Stimulated activated CD4-positive, alpha-beta T cell treated with anti-CD3 and anti-CD28 coated beads, Interleukin-1b, Interleukin-23, amount 100 ng/mL, for 1 hour (primary cell): ENCODE measurements at places on chromosomes 16 and 17.

DNA sequence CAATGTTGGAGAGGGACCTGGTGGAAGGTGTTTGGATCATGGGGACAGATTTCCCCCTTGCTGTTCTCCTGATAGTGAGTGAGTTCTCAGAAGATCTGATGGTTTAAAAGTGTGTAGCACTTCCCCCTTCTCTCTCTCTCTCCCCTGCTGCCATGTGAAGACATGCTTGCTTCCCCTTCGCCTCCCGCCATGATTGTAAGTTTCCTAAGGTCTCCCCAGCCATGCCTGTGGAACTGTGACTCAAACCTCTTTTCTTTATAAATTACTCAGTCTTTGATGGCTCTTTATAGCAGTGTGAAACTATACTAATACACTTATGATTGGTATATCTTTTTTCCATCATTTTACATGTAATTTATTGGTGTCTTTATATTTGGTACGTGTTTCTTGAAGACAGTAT is 13.4 kb downstream of the ADGRG5 start:
- DNase-seq: no peak

- DNase-seq: no peak
Observed at GRCh38 chr16:4733211-4733742, 794 bp downstream of the ANKS3 start.

GRCh38 chr16:27334838-27335237 is 21.1 kb downstream of the IL4R start:
- no peak for DNase-seq

DNA sequence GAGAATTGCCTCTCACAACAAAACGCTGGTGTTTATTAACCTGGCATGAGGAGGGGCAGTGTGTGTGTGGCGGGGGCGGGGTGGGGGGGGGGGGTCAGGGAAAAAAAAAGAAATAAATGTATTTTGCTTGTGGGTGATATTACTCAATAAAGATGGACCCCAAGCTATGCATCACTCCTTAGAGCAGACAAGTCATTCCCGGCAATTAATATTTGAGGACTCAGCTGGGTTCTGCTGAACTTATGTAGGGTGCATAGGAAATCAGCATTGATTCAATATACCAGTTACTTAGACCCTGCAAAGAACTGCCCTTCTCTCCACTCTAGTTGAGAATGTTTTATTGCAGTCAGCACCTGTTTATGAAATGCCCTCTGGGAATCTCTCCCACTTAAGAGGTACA is 206.2 kb upstream of the MAF start:
- DNase-seq: no peak

DNA sequence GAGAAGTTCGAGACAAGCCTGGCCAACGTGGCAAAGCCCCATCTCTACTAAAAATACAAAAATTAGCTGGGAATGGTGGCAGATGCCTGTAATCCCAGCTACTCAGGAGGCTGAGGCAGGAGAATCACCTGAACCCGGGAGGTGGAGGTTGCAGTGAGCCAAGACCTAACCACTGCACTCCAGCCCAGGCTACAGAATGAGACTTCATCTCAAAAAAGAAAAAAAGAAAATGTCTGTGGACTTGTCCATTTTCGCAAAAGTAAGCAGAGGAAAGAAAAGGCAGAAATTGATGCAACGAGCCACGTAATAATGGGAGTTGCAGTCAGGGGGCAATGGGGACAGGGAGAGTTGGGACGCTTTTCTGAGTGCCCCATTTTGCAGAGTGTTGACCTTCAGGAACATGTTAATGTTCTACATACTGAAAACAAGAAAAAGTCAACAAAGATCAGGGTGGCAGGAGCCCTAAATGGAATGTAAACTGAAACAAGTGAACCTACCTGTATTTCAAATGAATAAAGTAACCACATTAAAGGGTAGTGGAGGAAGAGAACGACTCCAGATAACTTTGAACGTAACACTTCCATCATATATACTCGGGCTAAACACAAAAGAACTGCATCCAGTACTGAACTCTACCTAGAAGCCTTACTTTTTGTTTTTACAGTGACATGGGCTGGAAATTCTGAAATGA is 76.4 kb downstream of the CNGB1 start:
- DNase-seq: no peak

GRCh38 chr16:73231944-73232554 is 184.1 kb upstream of the ZFHX3 start:
- no peak for DNase-seq

- DNase-seq: no peak
Observed at GRCh38 chr16:47600376-47600775, 139.2 kb downstream of the PHKB start.
